ENCODE measurements at places on chromosomes 12 and 14.

GRCh38 chr12:28089338-28089737 lies 100.9 kb upstream of the CCDC91 start:
- DNase-seq = no peak

GRCh38 chr12:48040354-48040753 lies 36.1 kb upstream of the COL2A1 start:
- no peak for DNase-seq

DNA sequence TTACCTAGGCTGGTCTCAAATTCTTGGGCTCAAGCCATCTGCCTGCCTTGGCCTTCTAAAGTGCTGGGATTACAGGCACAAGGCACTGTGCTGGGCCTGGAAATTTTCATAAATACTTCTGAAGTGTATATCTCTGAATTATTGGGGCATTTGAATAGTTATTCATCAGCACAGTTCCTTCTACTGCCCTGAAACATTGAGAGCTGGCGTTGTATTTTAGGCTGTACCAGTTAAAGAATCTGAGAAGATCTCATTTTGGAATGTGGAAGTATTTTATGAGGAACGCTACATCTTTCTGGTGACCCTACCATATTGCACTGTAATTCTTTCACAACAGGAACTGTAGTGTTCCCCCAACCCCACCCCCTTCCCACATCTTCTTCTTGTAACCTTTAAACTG lies 349.0 kb upstream of the RGS6 start:
- DNase-seq = no peak

- DNase-seq = no peak
Measured at GRCh38 chr12:124227951-124228711, 66.8 kb upstream of the RFLNA start.

DNA sequence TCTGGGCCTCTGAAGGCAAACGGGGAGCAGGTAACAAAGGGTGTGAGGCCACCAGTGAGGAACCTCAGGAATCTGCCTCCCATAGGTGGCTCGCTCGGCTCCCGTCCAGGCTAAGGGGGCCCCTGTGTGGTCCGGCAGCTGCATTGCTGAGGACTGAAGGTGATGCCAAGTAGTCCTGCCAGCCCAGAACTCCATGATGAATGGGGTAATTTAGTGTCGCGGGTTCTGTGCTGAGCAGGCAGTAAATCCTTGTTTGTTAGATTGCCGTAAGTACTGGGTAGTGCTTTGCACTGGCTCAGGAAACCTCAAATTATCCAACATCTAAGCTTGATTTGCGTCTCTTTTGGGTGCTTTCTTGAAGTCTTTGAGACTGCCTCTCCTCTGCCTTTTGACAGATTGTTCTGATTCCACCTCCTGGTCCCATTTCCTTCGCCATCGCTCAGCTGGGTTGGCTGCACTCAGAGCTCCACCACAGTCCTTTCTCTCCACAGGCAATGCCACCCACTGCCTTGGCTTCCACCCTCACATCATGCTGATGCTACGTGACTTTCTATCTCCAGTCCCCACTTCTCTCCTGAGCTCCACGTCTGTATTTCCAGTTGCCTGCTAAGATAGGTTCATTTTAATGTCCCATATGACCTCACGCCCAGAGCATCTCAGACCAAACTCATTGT lies 392.0 kb downstream of the FUT8 start:
- no peak for DNase-seq

Data from SK-N-DZ (cell line).